CD4-positive, alpha-beta T cell treated with Interleukin-17A for 1 hour (primary cell): ENCODE measurements at places on chromosomes 12 and 14.

DNA sequence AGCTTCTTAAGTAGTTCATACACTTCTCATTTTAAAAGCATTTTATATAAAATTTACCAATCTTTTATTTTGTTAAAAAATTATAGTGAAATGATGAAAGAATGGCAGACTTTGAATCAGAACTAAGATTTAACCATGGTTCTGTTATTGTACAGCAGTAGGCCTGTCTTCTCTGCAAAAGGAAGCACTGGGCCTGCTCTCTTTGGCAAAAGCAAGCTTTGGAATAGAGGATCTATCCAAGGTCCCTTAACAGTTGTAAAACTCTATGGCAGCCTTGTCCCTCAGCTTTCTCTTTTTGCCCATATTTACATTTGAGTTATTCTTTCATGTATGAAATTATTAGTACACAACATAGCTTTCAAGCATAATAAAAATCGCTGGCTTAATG lies 82.8 kb downstream of the PLEKHG7 start:
- no peak for DNase-seq

- peak; percentile 13 for DNase-seq
Measured at GRCh38 chr14:71478542-71478941, 453.7 kb upstream of the RGS6 start.

DNA sequence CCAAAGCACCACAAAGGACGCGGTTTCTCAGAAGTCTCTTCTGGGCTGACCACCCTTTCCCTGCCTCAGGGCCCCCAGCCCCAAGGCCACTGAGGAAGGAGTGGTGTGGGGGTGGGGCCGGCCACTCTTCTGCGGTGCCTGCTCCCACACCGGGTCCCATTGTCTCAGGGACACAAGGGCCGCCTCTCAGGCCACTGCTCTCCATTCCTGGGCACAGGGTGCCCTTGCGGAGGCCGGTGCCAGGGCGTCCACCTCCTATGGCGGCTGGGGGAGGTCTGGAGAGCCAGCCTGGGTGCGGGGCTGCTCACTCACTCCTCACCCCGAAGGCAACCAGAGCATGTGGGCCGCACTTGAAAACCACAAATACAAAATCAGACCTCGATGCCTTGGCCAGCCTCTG lies 44.1 kb downstream of the PRIMA1 start:
- no peak for DNase-seq

DNA sequence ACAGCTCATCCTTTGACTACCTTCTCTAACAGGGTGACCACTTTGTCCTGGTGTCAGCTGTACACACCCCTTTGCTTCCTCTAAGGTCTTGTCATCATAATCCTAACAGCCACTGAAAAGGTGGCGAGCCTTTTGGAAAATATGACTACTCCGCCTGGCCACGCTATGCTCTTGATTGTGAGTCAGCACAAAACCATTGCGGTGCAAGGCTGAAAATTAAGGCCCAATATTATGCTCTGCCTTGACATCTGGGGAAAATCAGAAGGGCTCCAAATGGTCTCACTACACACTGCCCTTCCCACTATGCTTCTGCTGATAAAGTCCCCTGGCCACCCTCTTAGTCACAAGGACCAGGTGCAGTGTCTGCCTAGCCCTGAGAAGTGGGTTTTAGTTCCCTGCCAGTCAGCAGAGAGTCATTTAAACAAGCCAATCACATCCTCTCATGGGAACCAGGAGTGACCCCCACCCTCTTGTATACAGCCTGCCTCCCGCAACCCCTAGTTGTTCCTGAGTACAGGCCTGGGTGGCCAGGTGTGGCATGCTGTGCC lies 34.3 kb downstream of the FGD6 start:
- DNase-seq, result no peak
